ENCODE measurements at places on chromosomes 2 and 18.

DNA sequence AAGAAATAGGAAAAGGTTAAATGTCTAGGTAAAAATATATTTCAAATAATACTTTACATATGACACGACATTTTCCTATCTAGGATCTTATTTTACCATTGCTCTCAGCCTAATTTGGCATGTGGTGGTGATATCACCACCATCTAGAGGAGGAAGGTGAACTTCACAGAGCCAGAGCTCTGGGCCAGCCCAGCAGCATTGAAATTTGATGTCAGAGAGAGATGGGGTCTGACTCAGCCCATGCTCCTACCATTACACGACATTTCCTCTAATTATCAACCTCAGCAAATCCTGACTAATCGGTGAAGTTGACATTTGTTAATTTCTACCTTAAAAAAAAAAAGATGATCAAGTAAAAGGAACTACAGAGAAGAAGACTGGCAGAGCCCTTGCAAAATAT lies 42.3 kb downstream of the LRRTM4 start:
- DNase-seq = no peak

DNA sequence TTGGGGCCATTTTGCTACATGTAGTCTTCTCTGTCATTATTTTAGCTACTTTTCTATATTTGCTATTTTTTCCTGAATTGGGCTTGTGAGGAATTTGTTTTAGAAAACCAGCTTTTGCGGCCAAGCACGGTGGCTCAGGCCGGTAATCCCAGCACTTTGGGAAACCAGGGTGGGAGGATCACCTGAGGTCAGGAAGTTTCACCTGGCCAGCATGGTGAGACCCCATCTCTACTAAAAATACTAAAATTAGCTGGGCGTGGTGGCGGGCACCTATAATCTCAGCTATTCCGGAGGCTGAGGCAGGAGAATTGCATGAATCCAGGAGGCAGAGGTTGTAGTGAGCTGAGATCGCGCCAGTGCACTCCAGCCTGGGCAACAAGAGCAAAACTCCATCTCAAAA lies 4.7 kb downstream of the SEPTIN2 start:
- DNase-seq = no peak

- DNase-seq = no peak
Measured at GRCh38 chr2:17793803-17794354, 22.4 kb upstream of the MSGN1 start.

GRCh38 chr18:73060666-73061288 lies 193.0 kb upstream of the NETO1 start:
- DNase-seq = no peak

GRCh38 chr2:47041063-47041462 lies 114.0 kb downstream of the STPG4 start:
- no peak for DNase-seq

GRCh38 chr2:26494199-26494598 lies 16.3 kb upstream of the OTOF start:
- DNase-seq = no peak

DNA sequence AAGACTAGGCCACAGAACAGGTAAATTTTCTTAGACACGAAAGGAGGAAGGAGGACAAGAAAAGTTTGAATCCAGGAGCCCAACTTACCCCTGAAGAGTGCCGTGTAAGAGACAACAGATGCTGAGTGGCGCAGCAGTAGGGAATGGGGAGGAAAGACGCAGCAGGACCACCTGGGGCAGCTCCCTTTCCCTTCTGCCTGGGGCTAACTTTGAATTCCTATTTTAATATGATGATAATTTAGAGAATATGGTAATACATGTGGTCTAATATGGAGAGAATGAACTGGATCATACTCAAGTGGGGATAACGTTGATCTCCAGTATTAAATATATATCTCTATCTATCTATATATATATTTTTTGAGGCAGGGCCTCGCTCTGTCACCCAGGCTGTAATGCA lies 69.3 kb downstream of the CLIP4 start:
- no peak for DNase-seq

- no peak for DNase-seq
Measured at GRCh38 chr2:179410552-179411356, 146.1 kb upstream of the SESTD1 start.

DNA sequence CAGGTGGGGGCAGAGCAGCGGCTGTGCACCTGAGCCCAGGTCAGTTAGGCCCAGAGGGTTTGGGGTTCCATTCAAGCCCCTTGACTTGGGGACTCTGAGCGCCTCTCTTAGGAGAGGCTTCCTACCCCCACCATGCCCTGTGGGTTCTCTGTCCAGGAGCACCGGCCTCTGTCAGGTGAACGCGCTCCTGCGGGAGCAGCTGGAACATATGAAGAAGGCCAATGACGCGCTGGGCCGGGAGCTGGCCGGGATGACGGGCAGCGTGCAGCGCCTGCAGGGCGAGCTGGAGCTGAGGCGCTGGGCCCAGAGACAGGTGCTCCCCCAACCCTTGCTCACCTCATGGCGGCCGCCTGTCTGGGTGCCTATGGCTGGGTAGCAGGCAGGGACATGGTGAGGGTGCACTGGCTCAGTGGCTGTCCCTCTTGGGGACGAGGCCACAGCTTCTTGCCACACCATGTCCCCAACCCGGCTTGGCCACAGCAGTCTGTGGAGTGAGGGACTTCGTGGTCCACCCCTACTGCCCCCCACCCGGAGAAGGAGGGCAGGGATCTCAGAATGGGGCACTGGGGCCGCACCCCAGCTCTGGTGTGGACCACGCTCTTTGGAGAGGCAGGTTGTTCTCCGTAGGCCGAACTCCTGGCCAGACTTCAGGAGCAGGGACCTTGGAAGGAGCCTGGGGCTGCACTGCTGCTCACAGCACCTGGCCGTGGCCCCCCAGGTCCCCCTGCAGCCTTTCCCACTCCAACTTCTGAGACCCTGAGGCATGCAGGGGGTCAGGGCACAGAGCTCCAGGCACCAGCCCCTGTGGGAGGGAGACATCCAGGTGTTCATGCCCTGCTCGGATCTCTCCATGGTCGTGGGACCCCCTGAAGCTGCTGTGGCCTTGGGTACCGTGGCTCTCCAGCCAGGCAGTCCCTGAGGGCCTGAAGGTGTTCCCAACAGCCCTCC lies 19.7 kb downstream of the CROCC2 start:
- no peak for DNase-seq

GRCh38 chr18:1965016-1965415 lies 606.3 kb downstream of the METTL4 start:
- DNase-seq = no peak

DNA sequence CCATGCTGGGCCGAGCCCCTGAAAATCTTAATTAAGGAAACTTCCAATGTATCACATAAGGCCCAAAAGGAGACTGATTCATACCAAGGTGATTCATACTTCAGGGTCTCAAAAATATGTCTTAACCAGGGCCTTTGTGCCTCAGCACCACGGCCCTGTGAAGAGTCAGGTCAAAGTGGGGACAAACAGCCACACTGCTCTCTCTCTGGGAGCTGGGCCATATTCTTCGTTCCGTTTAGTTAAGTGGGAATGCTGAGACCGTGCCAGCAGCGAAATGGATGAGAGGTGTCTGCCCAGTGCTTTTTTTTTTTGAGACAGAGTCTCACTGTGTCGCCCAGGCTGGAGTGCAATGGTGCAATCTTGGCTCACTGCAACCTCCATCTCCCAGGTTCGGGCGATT lies 9.3 kb upstream of the PTMA start:
- no peak for DNase-seq

DNA sequence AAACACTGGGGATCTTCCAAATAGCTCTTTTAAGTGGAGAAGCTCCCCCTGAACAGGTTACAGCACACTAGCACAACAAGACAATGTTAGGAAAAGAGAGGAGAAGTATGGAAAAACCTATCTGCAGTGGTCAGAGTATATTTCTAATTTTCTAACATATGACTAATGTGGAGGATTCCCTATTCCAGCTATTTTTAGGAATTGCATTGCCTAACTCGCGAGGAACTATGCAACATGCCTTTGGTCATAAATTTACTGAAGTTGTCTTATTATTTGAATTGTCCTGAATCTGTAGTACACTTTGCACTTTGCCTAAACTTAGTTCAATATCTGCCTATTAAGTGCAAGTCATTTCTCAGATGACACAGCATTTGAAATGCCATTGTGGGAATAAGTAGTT lies 381.4 kb downstream of the CCDC85A start:
- DNase-seq = no peak

- DNase-seq = no peak
Measured at GRCh38 chr18:11808001-11808855, 43.0 kb upstream of the CHMP1B start.

GRCh38 chr18:60984510-60984909 lies 348.7 kb upstream of the CDH20 start:
- no peak for DNase-seq

- no peak for DNase-seq
Measured at GRCh38 chr2:229910832-229911412, 10.9 kb downstream of the TRIP12 start.

GRCh38 chr2:215914054-215914776 lies 99.1 kb downstream of the MREG start:
- DNase-seq = no peak

GRCh38 chr2:31049264-31049663 lies 89.0 kb downstream of the GALNT14 start:
- no peak for DNase-seq

- no peak for DNase-seq
Measured at GRCh38 chr2:11699686-11700670, 30.0 kb upstream of the NTSR2 start.

DNA sequence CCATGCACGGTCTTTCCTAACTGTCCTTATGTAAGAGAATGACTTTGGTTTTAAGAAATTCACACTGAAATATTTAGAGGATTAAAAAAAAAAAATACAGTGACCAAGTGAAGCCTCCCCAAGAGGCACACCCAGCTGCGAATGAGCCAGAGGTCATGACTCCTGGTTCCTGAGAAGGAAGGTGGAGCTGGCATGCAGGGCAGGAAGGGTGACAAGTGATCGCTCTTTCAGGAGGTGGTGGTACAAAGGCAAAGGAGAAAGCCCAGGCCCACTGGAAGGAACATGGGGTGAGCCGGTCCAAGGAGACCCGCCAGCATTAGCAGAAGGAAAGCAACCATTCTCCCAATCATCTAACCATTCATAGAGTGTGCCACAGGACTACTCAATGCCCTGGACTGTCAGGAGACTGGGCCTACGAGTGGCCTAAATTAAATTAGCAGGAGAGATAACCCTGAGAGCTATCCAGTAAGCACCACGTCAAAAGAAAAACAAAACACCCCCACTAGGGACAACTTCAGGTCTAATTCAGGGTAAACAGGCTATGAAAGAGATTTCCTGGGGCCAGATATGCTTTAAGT lies 7.8 kb downstream of the INO80C start:
- DNase-seq = no peak

DNA sequence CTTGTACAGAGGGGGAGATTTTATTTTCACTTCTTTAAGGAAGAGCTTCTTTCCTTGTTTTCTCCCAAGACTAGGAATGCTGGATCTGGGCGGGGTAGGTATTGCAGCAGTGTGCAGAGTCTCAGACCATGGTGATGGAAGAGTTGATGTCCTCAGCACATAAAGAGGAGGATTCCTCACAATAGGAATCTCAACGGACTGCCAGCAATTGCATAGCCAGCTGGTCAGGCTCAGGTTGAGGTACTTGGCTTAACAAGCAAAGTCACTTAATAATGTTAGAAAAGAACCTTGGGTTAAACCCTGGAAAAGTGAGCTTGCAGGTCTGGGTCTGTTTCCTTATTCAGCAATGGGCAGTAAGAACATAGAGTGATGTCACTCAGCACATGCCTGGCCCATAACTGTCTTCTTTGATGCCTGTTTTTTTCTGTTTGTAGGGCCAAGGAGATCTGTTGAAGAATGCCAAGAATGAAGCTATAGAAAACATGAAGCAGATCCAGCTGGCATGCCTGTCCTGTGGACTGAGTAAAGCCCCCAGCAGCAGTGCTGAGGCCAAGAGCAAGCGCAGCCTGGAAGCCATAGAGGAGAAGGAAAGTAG lies 342.1 kb downstream of the PLCL1 start:
- no peak for DNase-seq

- no peak for DNase-seq
Measured at GRCh38 chr18:37321582-37322491, 243.8 kb downstream of the CELF4 start.

GRCh38 chr2:25324905-25325592 lies 16.7 kb downstream of the DNMT3A start:
- no peak for DNase-seq

- no peak for DNase-seq
Measured at GRCh38 chr18:25335062-25335461, 16.9 kb downstream of the ZNF521 start.

- no peak for DNase-seq
Measured at GRCh38 chr18:63974991-63975390, 5.1 kb downstream of the SERPINB8 start.

GRCh38 chr2:142796161-142796560 lies 81.3 kb upstream of the KYNU start:
- DNase-seq = no peak

DNA sequence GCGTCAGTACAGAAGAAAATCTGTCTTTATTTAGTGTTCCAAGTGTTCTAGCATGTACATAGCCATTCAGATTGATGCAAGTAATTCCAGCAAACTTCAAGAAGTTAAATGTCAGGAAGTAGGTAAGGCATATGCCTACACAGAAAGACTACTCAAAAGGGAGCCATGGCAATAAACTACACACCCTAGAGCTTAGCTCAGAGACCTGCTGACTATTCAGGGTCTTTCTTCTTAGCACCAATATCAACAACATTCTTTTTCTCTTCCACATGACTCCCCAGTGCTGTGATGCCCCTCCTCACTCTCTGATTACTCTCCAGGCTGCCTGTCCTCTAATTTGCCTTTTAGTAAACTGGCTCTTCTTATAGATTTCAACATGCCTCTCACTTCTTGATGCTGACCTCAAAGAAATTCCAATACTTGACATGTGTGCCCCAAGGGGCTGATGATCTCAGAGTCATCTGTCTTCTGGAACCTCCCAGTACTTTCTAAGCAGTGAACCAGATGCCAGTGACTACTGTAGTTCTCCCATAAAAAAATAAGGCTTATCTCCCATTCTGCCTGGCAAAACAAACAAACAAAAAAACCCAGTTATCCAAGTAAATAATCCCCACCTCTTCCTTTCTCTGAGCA lies 909.2 kb upstream of the FANCL start:
- DNase-seq = no peak

DNA sequence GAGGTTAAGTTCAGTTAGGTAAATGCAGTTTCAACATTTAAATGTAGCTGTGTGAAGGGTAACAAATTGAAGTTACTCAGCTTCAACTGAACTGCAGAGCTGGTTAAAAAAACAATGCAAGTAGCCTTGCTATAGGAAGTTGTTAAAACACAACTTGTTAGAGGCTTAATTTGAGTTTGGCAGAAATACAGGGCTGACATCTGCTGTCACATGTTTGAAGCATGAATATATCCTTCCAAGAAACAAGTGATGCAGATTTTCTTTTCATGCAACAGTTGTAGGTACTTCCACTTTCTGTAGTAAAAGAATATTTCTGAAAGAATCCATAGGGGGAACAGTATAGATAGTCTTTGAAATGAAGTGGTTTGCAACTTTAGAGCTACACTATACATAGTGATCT lies 208.7 kb upstream of the RASGRP3 start:
- DNase-seq = no peak

GRCh38 chr18:79856119-79857007 lies 58.6 kb downstream of the KCNG2 start:
- no peak for DNase-seq

Data from activated CD8-positive, alpha-beta memory T cell treated with anti-CD3 and anti-CD28 coated beads for 4 hours (primary cell).